Right lobe of liver (tissue), 6 donors: ENCODE measurements at places on chromosomes 6 and 20. TPM values are rescaled to one million over a fixed set of nuclear protein-coding genes. Genes with fewer than 3 reads are reported as not detected.

The NOL4L gene
- total RNA-seq: 5.6 TPM

The IL17A gene
- not detected for total RNA-seq

The TMEM244 gene
- not detected for total RNA-seq

The RWDD2A gene
- 2.9 TPM for total RNA-seq

The FNDC1 gene
- 1.0 TPM for total RNA-seq

- no peak for DNase-seq
Observed at GRCh38 chr6:105681061-105681460, 278.2 kb upstream of the PREP start.

DNA sequence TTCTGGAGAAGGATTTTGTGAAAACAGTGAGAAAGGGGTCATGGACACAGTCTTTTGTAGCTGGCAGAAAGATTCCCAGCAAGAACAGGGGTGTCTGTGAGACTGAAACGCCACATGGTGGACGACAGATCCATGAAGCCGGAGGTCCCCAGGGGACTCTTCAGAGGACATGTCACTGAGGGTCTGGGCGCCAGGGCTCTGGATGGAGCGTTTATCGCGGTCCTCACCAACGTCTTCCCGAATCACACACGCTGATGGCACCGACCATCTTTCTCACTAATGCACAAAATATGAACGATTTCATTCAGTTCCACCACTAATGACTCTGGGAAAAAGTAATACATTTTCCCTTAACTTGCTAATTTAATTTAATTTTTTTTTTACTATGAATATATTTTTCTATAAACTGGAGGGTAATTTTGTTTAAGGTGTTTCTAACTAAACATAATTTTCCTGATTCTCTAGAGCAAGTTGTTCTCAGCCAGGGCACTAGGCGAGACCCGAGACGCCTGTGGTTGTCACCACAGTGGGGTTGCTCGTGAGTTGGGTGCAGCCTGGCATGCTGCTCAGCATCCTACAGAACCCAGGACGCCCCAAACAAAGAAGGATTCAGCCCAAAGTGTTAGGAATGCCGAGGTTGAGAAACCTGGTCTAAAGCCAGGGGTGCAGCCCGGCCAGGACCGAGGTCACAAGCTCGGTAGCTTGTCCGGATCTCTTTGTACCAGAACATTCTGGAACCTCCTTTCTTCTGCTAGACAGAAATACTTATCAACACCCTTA, 306.2 kb downstream of the TAF4 start:
- no peak for DNase-seq

GRCh38 chr6:56096541-56096940, 150.8 kb downstream of the COL21A1 start:
- no peak for DNase-seq

GRCh38 chr20:44894959-44895358, 9.5 kb downstream of the YWHAB start:
- no peak for DNase-seq

GRCh38 chr6:125791151-125791819, 525 bp downstream of the NCOA7 start:
- no peak for DNase-seq

GRCh38 chr20:63163596-63164483, 52.1 kb downstream of the YTHDF1 start:
- no peak for DNase-seq

DNA sequence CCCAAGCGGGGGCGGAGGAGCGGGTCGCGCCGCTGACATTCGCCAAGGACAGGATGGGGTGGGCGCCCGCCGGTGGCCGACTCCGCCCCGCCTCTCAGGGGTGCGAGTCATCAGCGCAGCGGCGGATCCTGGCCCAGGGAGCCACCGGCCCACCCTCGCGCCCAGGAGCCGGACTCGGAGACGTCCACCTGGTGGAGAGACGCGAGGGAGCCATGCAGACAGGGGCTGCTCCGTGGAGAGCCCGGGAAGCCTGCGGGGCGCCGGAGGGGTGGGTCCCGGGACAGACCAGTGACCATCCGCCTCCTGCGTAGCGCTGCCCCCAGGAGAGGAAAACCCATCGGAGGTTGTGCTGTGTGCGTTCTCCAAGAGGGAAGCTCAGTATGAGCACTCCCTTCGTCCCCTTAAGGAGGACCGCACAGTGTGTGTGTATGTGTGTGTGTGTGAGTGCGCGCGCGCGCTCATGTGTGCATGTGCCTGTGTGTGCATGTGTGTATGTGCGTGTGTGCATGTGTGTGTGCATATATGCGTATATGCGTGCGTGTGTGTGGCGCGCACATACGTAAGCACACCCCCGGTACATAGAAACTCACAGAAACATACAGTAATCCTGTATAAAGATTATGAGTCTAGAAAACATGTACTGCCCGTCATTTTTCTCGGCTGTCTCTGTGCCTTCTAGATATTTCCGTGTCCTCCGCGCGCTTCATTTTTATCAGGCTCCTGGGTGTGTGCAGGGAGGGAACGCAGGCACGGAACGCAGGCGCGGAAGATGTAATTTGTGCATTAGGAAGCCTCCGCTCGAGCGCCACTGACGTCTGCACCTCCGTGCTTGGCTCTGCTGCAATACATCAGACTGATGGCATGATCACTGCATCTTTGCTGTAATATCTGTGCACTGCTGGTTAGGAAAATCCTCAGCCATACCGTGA, 158.9 kb downstream of the TBXT start:
- no peak for DNase-seq
